ENCODE measurements at places on chromosomes 16 and 17.
A peak's percentile ranks its signal among the peaks of the same experiment; 100 is the strongest.

DNA sequence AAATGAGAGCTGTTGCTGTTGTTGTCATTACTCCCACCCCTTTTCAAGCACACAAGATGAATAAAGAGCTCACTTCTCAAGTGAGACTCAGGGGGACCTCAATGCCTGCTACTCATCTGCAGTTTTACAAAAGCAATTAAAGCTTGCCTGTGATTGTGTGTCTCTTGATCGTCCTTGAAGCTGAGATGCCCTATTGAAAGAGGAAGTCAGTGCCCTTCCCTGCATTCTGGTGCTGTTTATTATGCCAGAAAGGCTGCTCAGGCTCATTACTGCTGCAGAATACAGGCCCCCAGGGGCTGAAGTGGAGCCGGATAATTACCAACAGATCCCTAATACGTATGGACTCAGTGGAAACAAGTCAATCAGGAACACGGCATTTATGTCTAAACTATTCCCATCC lies 147.2 kb downstream of the HS3ST2 start:
- DNase-seq, result no peak

GRCh38 chr17:77153472-77153871 lies 12.7 kb downstream of the SEC14L1 start:
- no peak for DNase-seq

DNA sequence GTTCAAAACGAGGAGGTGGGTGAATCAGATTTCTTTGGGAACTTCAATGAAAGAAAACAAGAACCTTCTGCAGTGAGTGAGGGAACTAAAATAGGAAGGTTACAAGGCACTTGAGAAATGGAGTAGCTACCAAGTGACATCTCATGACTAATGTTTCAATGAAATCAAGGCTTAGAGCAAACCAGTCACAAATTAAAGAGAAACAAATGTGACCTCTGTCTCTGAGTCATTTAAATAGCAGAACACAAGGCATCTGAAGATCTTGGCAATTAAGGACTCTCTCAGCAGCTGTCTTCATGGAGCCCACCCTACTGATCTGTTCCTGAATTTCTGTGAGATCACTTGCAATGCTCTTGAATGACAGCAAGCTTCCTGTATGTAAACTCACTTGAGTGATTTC lies 109.5 kb downstream of the CDH11 start:
- DNase-seq, result no peak

GRCh38 chr16:11232852-11233726 lies 22.9 kb downstream of the SOCS1 start:
- peak; percentile 92 for DNase-seq

DNA sequence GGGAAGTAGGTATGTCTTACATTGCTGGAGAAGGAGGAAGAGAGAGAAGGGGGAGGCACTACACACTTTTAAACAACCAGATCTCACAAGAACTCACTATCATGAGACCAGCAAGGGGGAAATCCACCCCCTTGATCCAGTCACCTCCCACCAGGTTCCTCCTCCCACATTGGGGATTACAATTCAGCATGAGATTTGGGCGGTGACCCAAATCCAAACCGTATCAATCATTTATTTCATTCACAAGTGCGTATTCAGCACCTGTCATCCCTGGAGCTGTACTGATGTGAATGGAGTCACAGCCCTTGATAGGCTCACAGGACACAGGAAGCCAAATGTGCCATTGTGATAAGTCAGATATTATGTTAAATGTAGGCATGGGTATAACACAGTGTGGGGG lies 228.3 kb upstream of the HSBP1 start:
- DNase-seq, result no peak

- no peak for DNase-seq
Observed at GRCh38 chr17:11742886-11743285, 144.6 kb downstream of the DNAH9 start.

DNA sequence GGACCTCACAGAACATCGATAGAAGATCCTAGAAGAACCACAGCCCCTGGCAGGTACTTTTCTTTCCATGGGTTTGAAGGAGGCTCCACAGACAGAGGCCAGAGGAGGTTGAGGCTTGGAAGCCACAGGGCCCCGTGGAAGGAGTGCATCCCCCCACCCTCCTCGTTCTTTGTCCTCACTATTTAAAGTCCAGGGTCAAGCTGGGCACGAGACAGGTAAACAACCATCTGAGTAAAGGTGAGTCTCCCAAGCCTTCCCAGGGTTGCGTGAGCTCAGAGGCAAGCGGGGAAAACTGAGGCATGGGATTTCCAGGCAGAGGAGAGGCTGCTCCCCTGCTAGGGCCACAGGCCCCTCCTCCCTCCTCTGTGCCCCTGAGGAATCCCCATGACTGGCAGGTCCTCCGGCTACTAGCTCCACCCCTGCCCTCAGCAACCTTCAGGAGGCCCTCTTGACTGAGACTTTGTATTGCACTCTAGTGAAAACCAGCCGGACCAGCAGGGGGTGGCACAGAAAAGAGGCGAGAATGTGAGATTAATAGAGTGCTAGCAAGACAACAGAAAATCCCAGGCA lies 927 bp upstream of the SULT1A2 start:
- no peak for DNase-seq

- no peak for DNase-seq
Observed at GRCh38 chr16:9316615-9317014, 225.2 kb downstream of the HAPSTR1 start.

GRCh38 chr17:14856176-14856575 lies 408.9 kb downstream of the PMP22 start:
- no peak for DNase-seq

GRCh38 chr16:28556914-28557320 lies 3.2 kb downstream of the SGF29 start:
- no peak for DNase-seq

DNA sequence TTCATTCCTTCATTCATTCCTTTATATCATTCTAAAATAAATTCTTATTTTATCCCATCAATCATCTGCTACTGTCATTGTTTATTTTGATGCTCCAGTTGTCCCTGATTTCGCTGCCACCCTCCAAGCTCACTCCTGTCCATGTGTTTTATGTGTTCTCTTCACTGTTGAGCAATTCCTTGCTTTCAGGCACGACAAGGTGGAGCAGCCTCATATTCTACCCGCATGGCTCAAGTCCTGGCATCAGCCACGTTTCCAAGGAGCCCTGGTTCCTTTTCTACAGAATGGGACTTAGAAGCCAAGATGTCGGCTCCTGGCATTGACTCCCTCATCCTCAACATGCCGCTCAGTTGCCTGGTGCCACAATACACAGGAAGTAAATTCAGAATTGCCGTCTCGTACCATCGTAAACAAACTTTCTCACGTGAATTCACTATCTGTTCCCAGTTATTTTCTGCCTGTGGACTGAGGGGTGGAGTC lies 139.0 kb downstream of the RPTOR start:
- no peak for DNase-seq

DNA sequence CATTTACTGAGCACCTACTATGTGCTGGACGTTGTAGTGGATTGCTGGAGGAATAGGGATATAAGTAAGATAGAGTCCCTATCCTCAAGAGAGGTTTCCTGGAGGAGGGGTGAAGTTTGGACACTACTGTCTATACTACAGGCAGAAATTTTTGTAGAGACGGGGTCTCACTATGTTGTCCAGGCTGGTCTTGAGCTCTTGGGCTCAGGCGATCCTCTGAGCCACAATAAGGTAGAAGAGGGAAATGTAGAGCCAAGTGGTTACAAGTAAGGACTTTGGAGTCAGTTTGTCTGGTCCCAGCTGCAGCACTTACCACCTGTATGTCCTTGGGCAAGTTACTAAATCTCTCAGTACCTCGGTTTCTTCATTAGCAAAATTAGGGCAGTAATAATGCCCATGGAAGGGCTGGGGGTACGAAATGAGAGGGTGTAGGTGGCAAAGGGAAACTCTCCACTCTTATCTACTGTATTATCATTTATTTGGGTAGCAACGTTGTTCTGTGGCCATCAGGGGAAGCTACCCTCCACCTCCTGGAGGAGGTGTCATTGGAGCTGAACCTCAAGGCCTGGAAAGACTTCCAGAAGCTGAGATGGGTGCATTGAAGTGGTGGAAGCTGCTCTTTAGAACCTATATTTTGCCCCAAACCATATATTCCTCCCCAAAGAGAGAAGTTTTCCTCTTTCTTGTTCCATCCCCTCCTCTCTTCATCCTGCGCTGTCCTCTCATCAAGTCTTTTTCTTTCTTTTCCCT lies 34.9 kb upstream of the DHX8 start:
- DNase-seq, result no peak

DNA sequence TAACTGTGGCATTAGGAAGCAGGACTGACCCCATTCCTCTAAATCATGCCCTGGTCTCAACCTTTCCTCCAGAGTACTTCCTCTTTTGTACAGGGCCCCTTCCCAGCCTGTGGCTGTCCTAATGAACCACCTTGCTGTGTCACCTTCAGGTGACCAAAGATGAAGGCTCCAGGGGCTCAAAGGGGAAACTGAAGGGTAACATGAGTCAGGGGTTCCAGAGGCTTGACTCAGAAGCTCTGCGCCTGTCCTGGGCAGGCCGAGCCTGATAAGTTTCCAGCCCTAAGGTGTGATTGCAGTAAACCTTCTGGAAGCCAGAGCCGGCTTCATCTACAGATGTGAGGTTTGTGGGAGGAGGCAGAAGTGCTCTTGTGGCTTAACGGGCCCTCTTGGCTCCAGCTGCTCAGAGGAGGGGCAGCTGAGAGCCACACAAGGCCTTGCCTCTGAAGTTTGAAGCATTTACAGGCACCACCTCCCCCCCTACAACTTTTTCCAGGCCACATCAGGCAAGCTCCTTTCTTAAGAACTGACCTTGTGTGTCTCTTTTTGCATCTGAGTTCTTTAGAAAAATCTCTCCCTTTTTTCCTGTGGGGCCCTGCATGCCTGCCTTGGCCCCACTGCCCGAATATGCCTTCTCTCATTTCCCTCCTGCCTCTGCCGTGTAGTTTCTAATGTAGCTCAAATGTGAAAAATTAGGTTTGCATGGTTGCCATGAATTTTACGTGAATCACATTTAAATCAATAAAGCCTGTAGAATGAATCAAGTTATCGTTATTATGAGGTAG lies 149.9 kb downstream of the CLEC16A start:
- no peak for DNase-seq

DNA sequence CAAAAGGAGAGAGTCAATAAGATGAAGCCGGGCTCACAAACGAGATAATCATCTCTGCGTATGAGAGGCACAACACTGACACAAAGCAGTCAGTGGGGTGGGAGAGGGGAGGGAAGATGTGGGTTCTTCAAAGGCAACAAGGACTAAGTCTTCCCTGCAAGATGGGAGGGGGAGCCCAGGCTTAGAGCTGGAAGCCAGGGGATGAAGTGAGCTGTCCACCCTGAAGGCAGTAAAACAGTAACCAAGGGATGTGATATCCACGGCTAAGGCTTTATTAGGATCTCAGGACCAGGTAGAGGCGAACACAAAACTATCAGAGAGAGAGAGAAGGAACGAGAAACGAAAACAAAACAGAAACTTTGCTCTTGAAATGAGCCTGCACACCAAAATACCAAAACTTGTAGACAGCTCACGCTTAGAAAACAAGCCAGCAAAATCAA lies 115.9 kb downstream of the DYNLRB2 start:
- peak; percentile 45 for DNase-seq

- DNase-seq, result no peak
Observed at GRCh38 chr17:3879591-3880417, 13.0 kb downstream of the CAMKK1 start.

DNA sequence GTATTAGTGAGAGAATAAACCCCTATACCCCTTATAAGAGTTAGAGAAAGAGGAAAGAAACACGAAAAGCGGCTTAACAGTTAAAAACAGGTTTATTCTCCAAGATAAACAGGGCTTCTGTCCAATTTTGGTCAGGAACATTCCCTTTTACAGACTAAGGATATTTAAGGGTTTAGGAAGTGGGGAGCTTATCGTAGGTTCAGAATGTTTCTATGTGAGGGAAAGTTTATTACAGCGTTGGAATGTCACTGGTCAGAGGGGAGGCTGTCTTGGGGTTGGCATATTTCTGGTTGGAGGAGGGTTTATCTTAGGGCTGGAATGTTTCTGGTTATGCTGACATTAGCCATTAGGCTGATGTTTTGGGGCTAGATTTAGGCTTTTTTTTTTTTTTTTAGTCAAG lies 34.1 kb upstream of the WWOX start:
- DNase-seq, result no peak
